HFF-Myc (cell line): ENCODE measurements at places on chromosomes 5 and 9.

- DNase-seq, result no peak
Measured at GRCh38 chr5:164809821-164810220, 1304.4 kb downstream of the MAT2B start.

GRCh38 chr9:75918154-75918553 lies 27.7 kb downstream of the PCSK5 start:
- DNase-seq, result no peak

- DNase-seq, result no peak
Measured at GRCh38 chr5:164433106-164433870, 927.9 kb downstream of the MAT2B start.

DNA sequence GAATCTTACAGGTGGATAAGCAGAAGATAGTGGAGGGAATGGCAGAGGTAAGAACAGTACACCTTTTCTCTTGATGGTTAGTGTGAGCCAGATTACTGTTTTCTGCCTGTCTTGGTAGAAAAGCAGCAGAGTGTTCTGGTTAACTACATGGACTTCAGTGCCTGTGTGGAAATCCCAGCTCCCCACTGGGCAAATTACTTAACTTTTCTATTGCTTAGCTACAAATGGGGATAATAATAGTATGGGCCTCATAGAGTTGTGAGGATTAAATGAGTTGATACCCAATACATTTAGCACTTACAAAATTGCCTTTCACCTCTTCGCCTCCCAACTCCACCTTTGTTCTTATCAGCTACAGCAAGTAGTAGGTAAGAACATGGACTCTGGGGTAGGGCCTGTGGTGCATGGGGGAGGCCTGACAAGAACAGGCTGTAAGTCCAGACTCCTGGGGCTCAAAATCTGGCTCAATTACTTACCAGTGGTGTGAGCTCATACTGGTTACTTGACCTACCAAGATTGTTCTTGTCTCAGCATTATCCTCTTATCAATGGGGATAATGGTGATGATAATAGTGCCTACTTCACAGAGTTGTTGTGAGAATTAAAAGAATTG lies 125.1 kb downstream of the LIFR start:
- no peak for DNase-seq

DNA sequence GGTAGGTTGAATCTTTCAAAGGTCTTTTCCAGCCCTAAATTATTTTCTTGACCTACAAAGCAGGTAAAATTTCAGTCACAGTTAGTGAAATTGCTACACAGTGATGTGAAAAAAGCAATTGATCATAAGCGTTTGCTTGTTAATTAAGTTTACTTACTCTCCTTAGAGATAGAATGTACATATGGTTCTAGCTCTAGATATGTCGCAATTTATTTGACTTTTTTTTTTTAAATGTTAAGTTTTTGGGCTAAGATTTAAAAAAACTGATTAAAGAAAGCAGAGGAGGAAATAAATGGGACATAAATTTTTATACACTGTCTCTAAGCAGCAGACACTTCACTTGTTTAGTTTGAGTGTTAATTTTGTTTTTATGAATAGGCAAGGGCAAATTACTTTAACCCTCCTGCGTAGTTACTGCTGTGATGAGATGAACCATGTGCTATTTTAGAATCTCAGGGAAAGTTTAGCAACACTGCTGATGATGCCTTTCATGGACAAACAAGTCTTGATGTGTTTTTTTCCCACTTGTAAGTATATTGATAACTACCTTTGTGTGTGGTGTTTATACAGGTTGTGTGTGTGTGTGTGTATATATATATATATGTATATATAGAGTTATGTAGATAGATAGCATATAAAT lies 38.3 kb upstream of the FAM120AOS start:
- DNase-seq, result no peak

GRCh38 chr9:75170898-75171360 lies 82.6 kb downstream of the OSTF1 start:
- no peak for DNase-seq
